Subcutaneous adipose tissue (tissue), 4 donors: ENCODE measurements at places on chromosomes 3 and 15. TPM values are rescaled to one million over a fixed set of nuclear protein-coding genes. Genes with fewer than 3 reads are reported as not detected.

Gene SLC38A3
- not detected for total RNA-seq

Gene CLDN16
- total RNA-seq = 1.2 TPM

Gene SMCO1
- not detected for total RNA-seq

Gene CPNE9
- total RNA-seq = not detected

Gene GNAT1
- total RNA-seq = not detected

Gene GOLGA8S
- 0.57 TPM for total RNA-seq

Gene CKMT1A
- total RNA-seq = not detected

Gene RBP2
- total RNA-seq = not detected

Gene ESYT3
- total RNA-seq = not detected

Gene RHOV
- total RNA-seq = not detected

Gene TGM4
- not detected for total RNA-seq

Gene C3orf18
- 9.2 TPM for total RNA-seq

Gene FAM174B
- total RNA-seq = 2.2 TPM

Gene WDR93
- 0.85 TPM for total RNA-seq

Gene ADCY5
- 40.6 TPM for total RNA-seq

Gene GOLGA8K
- total RNA-seq = 2.2 TPM

Gene XYLB
- 3.7 TPM for total RNA-seq

Gene CDHR4
- total RNA-seq = not detected

Gene ROBO2
- total RNA-seq = 1.9 TPM

Gene CCDC12
- total RNA-seq = 34.1 TPM

Gene LSAMP
- total RNA-seq = 0.38 TPM

Gene IGDCC3
- total RNA-seq = not detected

Gene BSN
- total RNA-seq = under 0.01 TPM
